ENCODE measurements at places on chromosomes 4 and X.
A peak's percentile ranks its signal among the peaks of the same experiment; 100 is the strongest.

- DNase-seq: no peak
Observed at GRCh38 chr4:25068386-25068785, 37.6 kb upstream of the LGI2 start.

DNA sequence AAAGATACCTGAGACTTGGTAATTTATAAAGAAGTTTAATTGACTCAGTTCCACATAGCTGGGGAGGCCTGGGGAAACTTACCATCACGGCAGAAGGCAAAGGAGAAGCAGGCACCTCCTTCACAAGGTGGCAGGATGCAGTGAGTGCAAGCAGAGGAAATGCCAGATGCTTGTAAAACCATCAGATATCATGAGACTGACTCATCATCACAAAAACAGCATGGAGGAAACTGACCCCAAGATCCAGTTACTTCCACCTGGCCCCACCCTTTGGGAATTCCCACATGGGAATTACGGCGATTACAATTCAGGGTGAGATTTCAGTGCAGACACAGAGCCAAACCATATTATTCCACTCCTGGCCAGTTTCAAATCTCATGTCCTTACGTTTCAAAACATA is 514.7 kb upstream of the SPANXN1 start:
- DNase-seq: peak; percentile 1

DNA sequence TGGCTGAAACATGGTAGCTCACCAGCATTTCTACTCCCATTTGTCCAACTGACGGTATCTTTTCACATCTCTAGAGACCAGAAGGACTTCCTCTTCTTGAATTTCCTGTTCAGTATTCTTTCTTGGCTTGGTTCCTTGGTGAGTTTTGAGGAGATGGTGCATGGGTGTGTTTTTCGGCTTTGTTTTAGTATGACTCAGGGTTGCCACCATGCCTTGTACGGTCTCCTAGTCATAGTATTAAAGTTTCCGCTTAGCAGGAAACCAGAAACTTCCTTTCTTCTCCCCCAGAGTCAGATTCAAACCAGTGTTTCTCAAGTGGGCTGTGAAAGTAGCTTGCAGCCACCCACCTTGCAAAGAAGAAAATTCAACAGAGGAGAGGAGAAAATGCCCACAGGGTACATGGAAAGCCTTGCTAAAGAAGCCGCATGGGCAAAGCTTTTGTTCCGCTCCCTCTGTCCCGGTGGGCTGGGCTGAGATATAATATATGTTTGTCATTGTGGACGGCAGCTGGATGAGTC is 5.7 kb downstream of the CD99 start:
- no peak for DNase-seq

DNA sequence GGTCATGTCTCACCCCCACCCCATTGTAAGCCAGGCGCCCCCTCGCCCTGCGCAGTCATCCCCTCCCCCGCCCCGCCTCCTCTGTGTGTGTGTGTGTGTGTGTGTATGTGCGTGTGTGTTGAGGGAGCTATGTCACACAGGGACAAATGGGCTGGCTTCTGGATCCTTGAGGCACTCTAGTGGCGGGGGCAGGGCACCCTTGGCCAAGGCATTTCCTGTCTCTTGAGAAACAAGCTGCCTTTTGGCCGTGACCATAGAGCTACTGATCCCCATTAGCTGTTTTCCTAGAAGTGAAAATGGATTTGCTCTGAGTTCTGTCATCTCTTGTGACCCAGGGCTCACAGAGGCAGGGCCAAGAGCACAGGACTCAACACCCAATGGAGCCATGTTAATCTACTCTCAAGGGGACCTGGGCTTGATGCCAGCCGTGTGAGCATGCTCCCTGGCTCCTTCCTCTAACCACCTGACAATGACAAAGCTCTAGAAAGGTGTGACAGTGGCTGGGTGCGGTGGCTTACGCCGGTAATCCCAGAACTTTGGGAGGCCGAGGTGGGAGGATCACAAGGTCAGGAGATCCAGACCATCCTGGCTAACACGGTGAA is 162.5 kb upstream of the BCOR start:
- DNase-seq: no peak

- no peak for DNase-seq
Observed at GRCh38 chr4:140326395-140326993, 47.0 kb upstream of the SCOC start.

DNA sequence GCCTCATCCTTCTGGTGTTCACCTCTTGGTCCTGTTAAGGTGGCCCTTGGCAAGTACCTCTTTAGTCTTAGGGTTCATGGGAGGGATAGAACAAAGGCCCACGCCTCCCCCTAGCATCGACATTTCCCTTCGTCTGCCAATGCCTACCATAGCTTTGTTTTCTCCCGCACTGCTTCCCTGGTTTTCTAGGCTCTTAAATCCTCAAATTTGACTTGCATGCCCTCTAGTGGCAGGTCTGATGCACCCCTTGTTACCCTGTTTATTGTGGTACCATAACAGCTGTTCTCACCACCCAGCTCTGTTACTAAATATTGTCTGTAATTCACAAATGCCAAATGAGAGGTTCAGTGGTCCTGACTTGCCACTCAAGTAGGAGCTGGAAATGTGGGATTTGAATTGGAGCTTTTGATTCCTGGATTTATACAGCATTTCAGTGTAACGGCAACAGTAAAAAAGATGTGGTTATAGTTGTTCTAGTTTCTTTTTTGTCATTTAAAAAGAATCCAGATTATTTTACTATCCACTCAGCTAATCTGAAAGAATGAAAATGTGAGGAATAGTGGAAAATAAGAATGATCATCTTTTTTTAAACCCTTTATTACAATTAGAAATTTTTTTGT is 100.1 kb downstream of the REPS2 start:
- DNase-seq: no peak

DNA sequence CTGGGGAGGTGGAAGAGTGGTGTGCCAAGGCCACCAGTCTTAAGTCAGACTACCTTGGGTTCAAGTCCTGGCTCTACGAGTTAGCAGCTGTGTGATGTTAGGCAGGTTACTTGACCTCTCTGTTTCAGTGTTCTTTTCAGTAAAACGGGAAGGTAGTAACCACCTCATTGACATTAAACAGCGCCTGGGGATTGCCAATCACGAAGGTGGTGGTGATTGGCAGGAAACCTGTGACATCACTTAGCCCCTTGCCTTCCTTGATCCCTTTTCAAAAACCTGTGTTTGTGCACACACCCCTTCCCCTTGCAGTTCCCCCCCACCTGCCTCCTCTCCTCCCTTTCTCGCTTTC is 7.6 kb downstream of the KLF3 start:
- DNase-seq: no peak

DNA sequence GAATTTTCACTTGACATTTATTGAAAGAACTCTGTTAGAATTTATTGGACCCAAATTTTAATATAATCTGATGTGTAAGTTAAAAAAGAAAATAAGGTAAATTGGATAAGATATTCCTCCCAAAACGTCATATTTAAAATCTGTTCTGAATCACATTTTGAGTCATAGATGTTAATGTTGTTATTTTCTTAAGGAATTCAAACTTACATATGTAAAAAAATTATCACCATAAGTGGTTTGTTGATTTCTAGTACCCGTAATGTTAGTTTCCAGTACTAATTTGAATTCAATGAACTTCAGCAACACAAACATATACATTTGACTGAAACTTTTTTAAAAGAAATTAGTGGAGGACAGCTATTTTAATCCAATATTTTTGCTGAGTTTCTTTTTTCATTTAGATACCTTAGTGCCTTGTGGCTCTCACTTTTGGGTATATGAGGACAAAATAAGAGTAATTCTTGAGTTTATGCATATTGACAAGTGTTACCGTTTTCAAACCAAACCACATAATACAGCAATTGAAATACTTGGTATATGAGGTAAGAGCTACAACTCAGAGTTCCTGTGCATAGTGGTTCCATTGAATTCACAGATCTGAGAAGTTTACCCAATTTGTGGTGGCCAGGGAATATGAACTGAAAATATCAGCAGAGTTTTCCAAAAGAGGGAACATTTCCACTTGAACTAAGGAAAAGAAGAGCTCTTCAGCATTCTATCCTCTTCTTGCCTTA is 71.8 kb downstream of the C4orf46 start:
- no peak for DNase-seq

DNA sequence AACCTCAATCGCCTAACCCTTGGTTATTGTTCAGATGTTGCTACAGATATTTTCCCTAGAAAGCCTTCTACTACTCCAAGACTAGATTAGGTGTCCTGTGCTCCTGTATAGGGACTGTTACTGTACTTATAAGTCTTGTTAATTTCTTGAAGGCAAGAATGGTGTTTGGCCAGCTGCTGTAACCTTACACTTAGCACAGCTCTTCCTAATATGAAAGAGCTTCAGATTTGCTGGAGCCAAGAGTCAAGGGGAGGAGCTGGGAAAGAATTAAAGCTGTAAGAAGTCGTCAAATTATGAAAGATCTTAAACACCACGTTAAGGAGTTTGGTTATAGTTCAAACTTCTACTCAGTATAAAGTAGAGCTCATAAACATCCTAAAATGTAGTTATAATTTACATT is 245.9 kb upstream of the TLL1 start:
- no peak for DNase-seq

GRCh38 chr4:11436084-11436483 is 7.4 kb upstream of the HS3ST1 start:
- no peak for DNase-seq

- peak; percentile 61 for DNase-seq
Observed at GRCh38 chrX:18895189-18895951, 88.5 kb downstream of the PHKA2 start.

GRCh38 chr4:4349867-4350266 is 37.0 kb upstream of the NSG1 start:
- no peak for DNase-seq

- no peak for DNase-seq
Observed at GRCh38 chrX:24658421-24658820, 11.3 kb upstream of the PCYT1B start.

- DNase-seq: no peak
Observed at GRCh38 chr4:169627307-169627706, 6.9 kb downstream of the CLCN3 start.

DNA sequence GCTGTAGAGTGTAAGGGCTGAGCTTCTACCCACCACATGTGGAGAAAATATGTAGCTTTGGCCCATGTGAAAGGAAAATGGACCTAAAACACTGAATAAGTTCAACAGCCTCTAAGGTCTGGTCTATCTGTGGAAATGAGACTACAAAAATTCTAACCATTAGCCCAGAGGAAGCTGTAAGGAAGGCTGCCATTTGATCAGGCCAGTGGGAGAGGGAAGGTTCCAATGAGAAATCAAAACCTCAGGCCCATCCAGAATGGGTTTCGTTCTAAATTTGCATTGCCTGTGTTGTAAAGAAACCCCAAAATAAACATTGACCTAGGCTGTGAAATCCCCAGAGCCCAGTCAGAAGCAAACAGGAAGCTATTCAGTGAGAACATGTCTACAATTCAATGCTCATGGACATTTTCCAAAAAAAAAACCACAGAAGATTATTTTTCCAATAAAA is 320.4 kb upstream of the SLC7A11 start:
- DNase-seq: no peak

GRCh38 chrX:40385256-40385655 is 195.5 kb upstream of the ATP6AP2 start:
- no peak for DNase-seq

GRCh38 chrX:123570011-123570590 is 162.8 kb downstream of the THOC2 start:
- no peak for DNase-seq

GRCh38 chr4:47848041-47848440 is 10.2 kb upstream of the CORIN start:
- no peak for DNase-seq

DNA sequence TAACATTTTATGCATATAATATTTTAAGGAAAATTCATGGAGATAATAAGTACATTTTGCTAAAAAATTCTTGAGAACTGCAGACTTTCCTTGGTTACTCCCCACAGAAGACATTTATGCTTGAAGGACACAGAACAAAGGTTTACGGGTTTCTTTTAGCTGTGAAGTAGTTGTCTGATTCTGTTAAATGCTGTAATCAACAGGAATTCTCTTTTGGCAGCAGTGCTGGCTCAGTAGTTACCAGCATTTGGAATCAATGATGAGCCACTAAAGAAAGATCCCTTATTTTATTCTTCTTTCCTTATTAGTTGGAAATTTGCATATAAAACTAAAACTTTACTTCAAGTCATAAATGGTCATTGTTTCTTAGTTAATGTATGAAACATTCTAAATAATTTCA is 199.3 kb upstream of the FAT4 start:
- DNase-seq: no peak

DNA sequence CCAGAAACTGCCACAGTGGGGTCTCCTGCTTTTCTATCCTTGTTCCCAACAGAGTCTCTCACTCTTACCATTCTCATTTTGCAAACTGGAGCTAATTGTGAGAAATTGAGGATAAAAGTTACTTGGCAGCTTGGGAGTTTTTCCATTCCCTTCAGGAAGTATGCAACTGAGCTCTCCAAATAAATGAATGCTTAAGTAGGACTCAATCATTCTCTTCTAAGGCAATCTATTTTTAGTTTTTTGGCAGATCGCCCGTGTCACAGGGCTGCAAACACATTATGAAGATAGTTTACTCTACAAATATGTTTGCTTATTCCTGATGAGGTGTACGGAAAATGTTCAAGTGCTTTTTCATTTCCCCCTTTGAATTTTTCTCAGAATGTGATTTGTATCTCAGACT is 5.3 kb downstream of the ASB11 start:
- DNase-seq: no peak

DNA sequence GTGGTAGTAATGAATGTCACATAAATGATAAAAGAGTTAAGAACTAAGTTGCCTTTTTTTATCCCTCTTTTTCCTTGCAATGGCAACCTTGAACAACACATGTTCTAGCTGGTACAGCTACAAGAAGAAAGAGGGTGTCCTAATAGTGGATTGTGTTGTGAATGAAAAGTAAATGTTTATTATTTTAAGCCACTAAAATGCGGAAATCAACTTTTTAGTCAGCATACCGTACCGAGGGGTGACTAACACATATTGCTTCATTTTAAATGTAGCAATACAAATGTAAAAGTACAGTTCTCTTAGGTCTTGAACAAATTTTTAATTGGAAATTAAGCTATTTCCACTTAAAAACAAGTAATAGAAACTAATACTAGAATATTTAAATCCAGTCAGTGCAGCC is 17.7 kb upstream of the AP1AR start:
- no peak for DNase-seq

DNA sequence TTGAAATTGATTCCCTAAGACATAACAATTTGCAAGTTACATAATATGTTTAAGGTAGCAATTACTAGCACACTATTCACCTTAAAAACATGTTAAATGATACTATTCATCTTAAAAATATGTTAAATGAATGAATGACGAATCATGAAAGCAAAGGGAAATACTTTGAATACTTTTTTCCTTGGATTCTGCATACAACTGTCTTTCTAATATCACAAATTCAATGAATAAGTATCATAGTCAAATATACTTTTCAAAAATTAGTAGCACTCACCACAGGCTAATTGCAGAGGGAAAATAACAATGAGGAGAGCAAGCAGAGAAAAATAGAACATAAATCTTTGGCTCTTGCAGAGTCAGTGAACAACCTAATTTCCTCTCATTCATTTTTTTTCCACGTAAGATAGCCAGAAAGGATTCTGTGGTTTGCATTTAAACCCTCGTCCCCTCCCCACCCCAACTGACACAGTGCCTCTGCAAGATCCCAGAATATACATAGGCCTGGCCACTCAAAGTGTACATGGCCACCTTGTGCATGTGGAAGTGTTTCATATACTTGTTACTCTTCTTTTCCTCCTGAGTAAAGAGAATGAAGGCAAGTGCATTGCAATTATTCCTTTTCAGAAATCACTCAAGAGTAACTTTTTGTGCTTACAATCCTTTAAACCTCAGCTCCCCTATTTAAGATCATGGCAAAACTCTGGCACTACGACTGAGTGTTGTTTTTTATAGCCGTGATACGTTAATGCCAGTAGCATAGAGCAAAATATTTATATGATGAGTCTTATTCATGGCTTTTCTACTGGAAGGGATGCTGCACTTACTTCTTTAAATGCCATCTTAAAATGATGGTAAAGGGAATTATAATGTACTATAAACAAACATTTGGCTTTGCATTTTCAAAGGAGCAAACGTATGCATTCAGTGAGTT is 236.4 kb downstream of the PDGFC start:
- no peak for DNase-seq

All from keratinocyte (primary cell).